ENCODE measurements at places on chromosomes 3 and 15. TPM values are rescaled to one million over a fixed set of nuclear protein-coding genes. Genes with fewer than 3 reads are reported as not detected.

ITIH1 gene
- total RNA-seq = not detected

DNA sequence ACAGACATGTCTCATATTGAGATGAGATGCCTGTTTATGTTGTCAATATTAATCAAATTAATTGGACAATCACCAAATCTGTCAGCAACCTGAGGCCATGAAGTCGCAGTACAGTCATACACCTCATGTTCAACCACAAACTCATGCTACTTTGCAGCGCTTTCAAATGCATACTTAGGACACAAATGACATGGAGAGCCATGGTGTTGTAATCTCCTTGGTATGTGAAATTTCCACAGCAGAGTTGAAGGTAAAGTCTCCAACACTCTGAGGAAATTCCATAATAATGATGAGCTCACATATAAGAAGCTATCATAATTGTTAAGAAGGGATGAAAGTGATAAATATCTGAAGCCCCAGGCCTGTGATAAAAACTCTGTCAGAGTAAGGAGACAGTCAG, 873.9 kb downstream of the MCTP2 start:
- peak; percentile 73 for DNase-seq

TEX9 gene
- total RNA-seq = 11.0 TPM

DNA sequence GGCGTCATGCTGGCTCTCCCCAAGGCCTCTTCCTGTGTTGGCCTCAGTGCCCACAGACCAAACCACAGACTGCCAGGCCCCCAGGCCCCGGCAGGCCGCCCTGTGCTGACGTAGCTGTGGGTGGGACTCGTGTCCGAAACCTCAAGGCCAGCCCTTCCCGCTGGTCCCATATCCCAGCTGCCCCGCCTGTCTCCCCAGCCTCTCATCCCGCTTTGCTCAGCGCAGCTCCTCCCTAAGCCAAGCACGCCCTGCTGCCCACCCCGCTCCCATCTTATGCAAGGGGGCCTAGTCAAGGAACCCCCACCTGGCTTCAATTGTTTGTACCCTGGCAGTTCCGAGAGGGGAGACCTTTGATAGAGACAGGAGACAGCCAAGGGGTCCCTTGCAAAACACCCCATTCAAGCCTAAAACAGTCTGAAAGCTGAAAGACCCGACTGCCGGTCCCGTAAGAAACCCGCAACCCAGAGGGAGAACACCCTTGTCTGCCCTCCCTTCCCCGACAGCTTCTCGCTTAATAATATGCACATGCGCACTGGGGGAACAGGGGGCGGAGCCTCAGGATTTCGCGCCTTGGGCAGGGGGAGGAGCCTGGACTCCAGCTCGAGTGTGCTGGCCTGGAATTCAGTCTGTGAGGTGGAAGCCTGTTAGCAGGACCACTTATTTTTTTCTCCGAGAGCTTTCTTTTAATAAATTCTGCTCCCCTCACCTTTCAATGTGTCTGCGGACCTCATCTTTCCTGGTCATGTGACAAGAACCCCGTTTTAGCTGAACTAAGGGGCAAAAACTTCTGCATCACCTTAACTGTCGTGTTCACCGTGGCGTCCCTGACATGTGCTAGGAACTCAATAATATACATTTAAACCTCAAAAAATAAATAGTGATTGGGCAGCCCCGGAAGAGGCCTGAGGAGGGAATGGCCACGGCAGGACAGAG, 17.2 kb downstream of the TNFAIP8L3 start:
- DNase-seq = peak; percentile 67

- DNase-seq = no peak
These were observed 18.8 kb upstream of the PRKCI start for GRCh38 chr3:170203457-170203856.

GRCh38 chr3:172142864-172143451, 103.6 kb downstream of the FNDC3B start:
- DNase-seq = no peak

GRCh38 chr3:44874308-44874707, at the start of gene TGM4:
Gene TGM4 (plus strand): TSS chr3:44874608. CDS start chr3:44874679, 71 bp downstream.
- no peak for DNase-seq

DNA sequence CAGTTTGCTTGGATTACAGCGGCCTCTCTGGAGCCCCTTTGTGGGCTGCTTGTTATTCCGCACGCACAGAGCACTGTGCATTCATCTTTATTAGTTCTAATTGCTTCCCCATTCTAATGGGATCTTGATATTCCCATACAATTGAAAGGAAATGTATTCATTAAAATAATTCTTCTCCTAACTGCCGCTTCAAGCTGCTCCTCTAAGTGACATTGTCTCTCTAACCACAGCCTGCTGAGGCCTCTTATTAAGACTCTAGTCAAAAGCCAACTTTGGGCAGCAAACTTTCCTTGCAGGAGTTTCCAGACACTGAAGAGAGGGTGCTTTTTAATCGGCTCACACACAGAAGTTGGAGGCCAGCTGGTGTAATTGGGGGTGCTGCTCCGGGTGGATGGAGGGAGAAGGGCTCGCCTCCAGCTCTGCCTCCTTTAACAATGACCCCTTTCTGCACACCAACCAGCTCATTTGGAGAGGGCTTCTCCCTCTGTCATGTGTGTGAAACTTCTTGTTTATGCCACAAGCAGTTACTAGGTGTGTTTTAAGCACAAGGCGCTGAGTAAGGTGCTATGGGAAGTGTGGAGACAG, 5.6 kb upstream of the MAGEF1 start:
- DNase-seq = peak; percentile 6

SEMA3G gene
- 0.26 TPM for total RNA-seq

GRCh38 chr15:65893060-65893459, 23.8 kb downstream of the RAB11A start:
- no peak for DNase-seq

NRG4 gene
- total RNA-seq = 0.18 TPM

- no peak for DNase-seq
These were observed 1034.6 kb downstream of the NSUN3 start for GRCh38 chr3:95097493-95097892.

DNA sequence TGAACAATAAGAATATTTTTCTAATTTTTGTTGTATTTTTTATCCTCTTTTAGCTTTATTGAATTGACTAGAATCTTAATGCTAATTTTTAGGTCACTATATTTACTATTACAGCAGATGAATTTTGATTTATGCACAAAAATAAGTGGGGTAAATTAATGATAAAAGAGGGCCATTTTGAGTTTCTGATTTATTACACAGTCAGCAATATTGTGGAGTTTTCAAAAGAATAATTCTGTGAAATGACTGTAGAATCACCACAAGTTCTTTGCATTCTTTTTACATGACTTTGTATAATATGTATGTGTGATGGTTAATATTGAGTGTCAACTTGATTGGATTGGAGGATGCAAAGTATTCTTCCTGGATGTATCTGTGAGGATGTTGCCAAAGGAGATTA, 812.4 kb upstream of the DPPA4 start:
- DNase-seq = no peak

- no peak for DNase-seq
These were observed 184.2 kb upstream of the STAC start for GRCh38 chr3:36196058-36196457.

DNA sequence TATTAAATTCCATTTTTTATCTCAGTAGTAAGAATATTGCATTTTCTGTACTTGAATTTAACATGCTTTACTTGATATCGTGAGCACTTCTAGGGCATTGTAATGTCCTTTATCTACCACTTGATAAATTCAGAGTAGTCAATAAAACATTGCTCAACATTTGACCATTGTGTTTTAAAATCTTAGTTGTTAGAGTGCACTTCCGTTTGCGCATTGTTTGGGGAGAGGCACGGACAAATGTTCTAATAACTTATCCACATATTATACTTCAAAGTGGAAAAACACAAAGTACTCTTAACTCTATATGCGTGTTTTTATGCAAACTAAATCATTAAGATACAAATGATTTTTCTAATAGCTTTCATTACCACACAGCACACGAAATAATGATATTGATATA, 419 bp downstream of the FAM227B start:
- DNase-seq = peak; percentile 35

SUCNR1 gene
- total RNA-seq = 0.17 TPM

- DNase-seq = no peak
These were observed 306.5 kb upstream of the SLITRK3 start for GRCh38 chr3:165502707-165503106.

ARPP19 gene
- total RNA-seq = 198 TPM

DNA sequence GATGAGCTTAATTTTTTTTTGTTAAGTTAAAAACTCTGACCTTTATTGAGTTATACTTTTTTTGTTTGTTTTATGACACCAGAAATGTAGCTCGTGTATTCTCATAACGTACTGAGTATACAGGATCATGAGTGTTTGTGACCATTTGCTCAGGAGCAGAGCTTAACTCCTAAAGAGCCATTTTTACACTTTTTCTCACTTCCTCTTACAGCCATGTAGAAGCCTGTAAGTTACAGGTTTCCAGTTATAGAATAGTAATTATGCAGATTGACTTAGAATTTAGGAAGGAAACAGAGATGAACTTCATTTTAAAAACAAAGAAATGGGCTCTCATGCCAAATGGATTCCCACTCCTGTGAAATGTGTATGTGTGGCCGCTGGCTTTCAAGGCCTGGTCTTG, 151.7 kb downstream of the MCTP2 start:
- no peak for DNase-seq

SELENOK gene
- 40.3 TPM for total RNA-seq

C3orf20 gene
- not detected for total RNA-seq

GPR62 gene
- total RNA-seq = not detected

DNA sequence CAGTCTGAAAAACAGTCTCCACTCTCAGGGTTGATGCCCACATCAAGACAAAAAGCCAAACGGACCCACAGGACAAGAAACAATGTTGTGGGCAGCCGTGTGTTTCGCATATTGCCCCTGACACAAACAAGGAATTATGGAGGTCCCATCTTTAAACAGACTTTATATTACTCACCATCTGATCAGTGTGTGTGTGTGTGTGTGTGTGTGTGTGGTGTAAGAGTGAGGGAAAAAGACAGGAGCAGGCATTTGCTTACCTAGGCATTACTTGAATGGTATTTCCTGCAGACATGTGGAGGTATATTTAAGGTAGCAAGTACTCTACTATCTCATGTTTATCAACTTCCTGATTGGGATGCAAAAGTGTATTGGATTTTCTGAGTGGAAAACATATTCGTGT, 136.3 kb downstream of the TMCO5A start:
- DNase-seq = no peak

DNA sequence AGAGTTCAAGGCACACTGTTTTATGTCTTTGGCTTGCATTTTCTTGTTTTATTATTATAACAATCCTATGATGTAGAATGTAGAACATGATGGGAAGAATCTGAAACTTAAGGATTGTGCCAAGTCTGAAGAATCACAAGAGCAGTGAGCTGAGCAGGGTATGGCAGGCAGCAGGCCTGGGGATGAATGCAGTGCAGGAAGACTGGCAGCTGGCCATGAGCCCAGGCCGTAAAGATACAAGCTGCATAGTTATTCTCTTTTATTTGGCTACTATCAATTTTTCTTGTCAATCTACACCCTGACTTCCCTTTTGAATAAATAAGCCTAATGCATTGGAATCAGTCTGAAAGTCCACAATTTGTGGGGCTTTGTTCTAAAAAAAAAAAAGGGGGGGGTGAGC, 89.6 kb upstream of the ARPP21 start:
- DNase-seq = no peak

DNA sequence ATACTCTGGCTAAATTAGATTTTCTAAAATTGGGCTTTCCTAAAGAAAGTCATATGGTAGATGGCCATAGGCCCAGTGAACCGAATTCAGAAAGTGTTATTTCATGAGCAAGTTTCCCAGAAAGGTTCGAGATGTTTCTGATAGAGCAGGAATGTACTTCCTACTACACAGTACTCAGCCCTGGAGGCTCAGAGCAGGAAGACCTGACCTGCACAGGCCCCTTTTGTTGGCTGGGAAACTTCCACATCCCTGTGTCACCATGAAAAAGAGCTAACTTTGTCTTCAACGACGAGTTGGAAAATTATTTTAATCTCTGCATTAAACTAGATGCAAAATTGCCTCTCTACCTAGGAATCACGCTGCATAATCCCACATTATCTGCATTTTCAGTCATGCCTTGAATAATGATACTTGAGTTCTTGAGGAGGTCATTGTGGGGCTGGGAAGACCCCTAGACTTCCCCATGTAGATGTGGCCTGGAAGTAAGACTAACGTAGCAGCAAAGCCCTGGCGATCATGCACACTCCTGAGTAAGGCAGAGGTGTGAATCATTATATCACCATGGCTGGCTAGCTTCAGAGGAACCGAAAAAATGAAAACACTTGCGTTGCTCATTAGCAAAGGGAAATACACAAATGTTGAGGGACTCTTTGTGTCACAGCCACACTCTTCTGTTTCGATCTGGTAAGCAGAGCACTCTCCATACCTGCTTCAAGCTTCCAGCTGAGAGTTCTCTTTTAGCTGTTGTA, 47.1 kb downstream of the CMTM7 start:
- DNase-seq = peak; percentile 29

DNA sequence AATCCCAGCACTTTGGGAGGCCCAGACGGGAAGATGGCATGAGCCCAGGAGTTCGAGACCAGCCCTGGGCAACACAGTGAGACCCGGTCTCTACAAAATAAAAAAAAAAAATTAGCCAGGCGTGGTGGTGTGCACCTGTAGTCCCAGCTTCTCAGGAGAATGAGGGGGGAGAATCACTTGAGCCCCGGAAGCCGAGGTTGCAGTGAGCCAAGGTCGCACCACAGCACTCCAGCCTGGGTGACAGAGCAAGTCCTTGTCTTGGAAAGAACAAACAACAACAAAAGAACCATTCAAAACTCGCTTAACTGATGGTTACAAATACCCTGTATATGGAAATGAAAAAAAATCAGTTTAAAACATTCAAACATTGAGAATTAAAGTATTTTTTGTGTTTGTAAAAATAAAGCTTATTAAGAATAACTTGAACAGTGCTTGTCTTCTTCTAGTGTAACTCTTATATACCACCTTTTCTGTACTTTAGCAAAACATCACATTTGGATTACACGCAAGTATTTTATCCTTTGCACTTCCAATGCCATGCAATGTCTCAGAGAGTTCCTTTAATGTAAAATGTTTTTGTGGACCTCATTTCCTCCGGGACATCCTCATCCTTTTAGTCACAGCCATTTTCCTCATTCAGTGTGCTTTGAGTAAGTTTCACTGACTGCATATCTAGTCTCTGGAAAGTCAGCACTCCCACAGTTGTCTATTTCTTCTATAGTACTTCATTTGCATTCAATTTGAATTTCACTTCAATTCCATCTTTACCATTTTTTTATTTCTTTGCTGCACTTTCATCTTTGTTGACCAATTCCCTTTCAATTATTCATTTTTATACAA, 113.0 kb upstream of the GOLGA8J start:
- no peak for DNase-seq

DNA sequence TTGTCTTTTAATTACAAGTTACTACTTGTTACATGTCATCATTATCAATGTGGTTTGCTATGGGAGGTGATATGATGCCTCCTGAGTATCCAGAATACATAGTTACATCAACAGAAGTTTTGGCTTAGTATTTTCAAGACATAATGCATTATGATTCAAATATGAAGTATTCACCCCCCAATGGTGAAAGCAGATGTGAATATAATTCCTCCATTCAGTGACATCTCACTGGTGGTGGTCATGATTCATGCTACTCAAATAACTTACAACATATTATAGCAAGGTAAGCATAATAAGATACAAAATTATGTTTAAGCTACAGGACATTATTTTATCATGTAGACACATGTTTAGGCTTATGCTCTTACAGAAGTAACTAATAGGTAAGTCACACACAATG, 34.9 kb upstream of the TTBK2 start:
- DNase-seq = peak; percentile 59

Data from astrocyte (in vitro differentiated cells and primary cell).